NCI-H1417 treated with DMSO at 0.1 percent for 48 hours (cell line): ENCODE measurements at places on chromosomes 11 and 22.

DNA sequence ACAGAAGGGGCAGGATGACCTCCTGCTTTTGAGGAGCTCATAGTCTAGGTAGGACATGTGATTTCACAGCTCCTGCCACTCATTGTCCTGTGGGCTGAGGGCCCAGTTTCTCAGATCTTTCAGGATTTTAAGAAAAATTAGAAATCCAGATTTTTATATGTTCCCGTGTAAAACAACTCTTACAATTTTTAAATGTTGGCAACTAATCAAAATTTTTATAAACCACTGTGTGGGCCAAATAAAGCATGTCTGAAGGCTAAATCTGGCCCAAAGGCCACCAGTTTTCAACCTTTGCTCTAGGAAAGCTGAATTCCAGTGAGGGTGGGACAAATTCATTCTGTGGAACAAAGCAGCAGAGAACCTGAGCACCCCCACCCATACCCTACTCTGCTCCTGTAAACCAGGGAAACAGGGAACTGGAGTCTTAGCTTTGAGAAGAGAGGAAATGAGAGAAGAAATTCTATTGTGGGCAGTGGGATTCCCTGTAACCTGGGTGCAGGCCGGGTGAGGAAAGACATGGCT is 20.6 kb downstream of the LRRC32 start:
- DNase-seq, result no peak

GRCh38 chr11:59265735-59266134 is 53.0 kb upstream of the MPEG1 start:
- DNase-seq, result no peak

GRCh38 chr11:56522008-56522407 is 21.0 kb downstream of the OR5M11 start:
- no peak for DNase-seq

GRCh38 chr11:125129316-125129993 is 18.0 kb upstream of the TMEM218 start:
- DNase-seq, result no peak

DNA sequence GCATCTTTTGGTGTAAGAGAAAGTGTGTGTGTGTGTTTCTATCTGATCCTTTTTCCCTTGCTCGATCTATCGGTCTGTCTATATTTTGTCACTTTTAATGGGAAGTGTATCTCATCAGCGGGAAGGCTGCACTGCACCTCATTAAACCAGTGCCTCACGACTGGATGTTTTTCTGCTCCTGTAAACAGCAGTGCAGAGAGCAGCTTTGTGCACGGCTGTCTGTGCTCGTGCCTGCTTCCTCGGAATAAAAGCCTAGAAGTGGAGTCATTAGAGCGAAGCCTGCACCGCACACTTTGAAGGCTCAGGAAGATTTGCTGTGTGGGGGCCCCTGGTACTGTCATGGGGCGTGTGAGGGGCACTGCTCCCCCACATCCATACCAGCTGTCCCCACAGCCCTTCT is 27.0 kb upstream of the PARVG start:
- no peak for DNase-seq

GRCh38 chr11:92531065-92531739 is 306.6 kb downstream of the FAT3 start:
- no peak for DNase-seq

- no peak for DNase-seq
Measured at GRCh38 chr11:14350215-14350614, 8.8 kb downstream of the RRAS2 start.

DNA sequence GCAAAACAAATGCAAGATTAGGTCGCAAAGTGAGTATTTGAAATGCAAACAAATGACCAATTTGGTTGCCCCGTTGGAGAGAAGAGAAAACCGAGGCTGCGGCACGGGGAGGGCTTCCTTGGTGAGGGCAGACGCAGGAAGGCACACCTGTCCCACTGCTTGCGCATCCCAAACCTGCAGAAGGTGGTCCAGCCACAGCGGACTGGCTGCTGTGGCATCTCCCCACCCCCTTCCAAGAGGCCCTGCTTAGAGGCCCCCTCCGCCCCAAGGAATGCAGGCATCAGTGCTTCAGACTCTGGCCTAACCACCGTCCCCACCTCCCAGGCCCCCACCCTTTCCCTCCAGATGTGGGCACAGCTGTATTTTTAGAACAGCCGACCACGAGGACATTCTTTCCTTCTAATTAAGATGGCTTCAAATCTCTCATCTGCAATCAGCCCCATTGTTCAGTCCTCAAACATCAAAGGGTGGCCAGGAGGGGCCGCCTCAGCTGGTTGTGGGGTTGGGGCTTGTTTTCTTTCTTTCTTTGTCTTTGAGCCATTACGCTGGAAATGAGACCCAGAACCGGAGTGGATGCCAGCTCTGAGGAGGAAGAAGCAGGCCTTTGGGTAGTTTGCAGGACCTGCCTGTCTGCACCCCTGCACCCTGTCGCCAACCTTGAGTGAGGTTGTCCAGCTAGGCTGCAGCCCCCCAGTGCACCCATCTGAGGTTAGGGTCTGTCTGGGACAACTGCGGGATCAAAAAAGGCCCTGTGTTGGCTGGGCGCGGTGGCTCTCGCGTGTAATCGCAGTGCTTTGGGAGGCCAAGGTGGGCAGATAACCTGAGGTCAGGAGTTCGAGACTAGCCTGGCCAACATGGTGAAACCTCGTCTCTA is 9.4 kb upstream of the DERL3 start:
- no peak for DNase-seq

DNA sequence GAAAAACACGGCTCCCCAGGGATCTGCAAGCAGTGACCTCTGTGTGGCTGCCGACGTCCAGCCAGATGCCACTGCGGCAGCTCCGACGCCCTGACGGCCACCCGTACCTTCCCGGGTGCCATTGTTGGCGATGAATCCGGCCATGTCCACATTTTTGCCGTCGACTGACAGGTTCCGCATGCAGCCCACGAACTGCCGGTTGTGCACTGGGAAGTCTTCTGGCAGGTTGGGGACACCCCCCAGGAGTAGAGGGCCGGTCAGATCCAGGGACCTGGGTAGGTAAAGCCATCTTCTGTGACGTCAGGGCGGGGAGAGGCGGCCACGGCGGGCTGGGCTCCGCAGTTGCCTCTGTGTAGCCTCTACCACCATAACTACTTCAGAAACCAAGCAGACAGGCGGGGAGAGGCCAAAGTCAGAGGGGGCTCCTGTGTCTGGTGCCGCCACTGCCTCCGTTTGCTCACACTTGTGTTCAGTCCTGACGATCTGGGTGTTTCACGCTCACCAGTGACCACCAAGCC is 74.8 kb downstream of the TRMU start:
- DNase-seq, result no peak

DNA sequence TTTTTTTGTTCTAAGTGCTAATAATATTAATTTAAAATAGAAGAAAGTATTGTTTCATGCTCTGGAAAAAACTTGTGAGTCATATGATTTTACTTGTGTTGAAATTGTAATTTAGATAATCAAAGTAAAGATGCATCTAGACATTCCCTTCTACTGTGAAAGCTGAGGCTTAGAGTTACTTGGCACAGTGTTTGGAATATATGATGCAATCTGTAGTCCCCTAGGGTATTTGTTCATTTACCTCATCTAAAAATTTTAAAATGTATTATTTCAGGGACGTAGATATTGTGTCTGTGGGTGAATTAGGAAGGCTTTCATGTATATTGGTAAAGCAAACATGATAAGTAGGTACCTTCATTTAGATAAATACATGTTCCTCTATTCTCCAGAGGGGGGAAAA is 793.5 kb upstream of the CNTN5 start:
- DNase-seq, result no peak

DNA sequence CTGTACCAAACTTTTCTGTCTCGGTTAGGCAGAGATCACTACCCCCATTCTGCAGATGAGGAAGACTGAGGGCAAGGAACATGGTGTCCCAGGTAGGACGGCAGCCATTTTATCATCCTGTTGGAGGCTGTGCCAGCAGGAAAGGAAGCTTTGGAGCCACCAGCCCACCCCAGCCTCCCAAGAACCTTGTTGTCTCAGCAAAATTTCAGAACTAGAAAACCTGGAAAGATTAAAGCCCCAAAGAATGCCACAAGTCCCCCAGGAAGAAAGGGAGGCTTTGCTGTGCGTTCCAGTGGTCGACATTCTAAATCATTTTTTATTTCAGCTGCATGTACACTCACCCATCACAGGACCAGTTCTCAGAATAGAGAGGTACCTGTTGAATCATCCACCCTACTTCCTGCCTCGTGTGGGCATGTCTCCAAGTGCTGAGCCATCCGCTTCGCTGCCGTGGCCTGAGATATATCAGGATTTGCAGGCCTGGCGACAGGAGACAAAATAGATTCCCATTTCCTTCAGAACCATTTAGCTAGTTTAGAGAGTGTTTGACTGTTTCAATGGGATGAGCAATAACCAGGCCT is 13.0 kb upstream of the EIF3D start:
- no peak for DNase-seq
